ENCODE measurements at places on chromosomes 6 and 20.

DNA sequence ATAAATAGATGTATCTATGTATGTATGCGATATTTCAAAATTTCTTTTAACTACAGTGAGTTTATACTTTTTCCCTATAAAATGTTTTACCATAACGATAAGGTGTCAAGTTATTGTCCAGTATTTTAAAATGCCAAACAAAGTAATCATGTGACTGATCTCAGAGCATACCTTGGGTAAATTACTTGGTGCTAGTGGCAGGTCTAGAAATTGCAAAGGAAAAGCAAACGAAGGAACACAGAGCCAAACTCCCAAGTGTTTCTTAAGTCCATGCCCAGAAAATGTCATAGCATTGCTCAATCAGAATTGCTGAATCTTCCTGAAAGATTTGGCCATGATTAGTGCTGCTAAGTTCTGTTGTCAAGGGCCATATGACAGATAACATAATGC, 77.5 kb downstream of the CAP2 start:
- H3K27ac ChIP-seq, result no peak overlapping the region
- H3K36me3 ChIP-seq, result peaks cover 46% of the 10 kb centered on the region
- H3K27me3 ChIP-seq, result no peaks in the 10 kb centered on the region
- no peak for DNase-seq
- H3K4me1 ChIP-seq, result peaks cover 35% of the 10 kb centered on the region

DNA sequence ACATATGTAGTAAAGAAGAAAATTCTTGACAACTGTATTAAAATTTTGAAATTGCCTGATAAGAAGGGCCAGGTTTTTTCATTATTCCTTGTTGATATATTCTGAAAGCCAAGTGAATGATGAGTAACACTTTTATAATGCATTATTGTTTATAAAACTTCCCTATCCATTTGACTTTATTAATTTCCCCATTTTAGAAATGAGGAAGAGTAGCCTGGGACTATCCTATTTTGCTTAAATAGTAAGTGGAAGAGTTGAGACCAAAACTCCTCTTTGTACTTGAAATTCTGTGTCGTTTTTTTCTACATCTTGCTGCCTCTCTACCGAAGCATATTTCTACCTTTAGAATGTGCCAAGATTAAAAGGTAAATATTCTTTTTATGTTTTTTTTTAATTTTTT, 39.7 kb downstream of the TRMT11 start:
- DNase-seq, result no peak
- H3K36me3 ChIP-seq, result peaks cover 24% of the 10 kb centered on the region
- no peaks in the 10 kb centered on the region for H3K27me3 ChIP-seq
- no peaks in the 10 kb centered on the region for H3K4me1 ChIP-seq

GRCh38 chr6:39008737-39009136, 39.8 kb upstream of the GLP1R start:
- no peak overlapping the region for H3K4me3 ChIP-seq
- DNase-seq, result no peak
- H3K27ac ChIP-seq, result no peak overlapping the region
- H3K4me1 ChIP-seq, result no peaks in the 10 kb centered on the region
- H3K27me3 ChIP-seq, result peaks cover 10% of the 10 kb centered on the region

DNA sequence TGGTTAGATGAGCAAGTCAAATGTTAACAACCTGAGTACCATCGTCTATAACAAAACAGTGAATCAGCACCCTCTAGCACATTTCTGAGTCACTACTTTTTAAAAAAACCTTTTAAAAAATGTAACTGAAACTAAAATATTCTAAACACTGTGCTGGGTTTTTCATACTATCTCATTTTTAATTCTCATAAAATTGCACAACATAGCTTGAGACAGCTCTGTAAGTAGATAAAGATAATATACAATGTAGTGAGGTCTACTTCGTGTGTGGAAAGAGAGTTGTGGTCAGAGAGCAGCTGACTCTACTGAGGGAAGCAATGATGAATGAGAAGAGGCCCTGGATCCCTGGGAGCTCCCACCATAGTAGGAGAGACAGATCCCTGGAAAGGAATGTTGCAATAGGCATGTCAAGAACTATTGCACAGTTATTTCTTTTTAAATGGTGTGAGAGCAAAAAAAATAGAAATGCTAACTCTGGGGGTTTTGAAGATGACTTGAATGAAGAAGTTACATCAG, 13.6 kb upstream of the CALHM6 start:
- H3K36me3 ChIP-seq, result no peaks in the 10 kb centered on the region
- H3K27me3 ChIP-seq, result no peaks in the 10 kb centered on the region
- H3K27ac ChIP-seq, result peak overlapping the region; percentile 62
- peaks cover 44% of the 10 kb centered on the region for H3K4me1 ChIP-seq
- H3K4me3 ChIP-seq, result no peak overlapping the region

- H3K27me3 ChIP-seq, result peaks cover 82% of the 10 kb centered on the region
- H3K4me1 ChIP-seq, result peaks cover 22% of the 10 kb centered on the region
- DNase-seq, result no peak
- H3K36me3 ChIP-seq, result no peaks in the 10 kb centered on the region
- no peak overlapping the region for H3K4me3 ChIP-seq
- no peak overlapping the region for H3K27ac ChIP-seq
Measured at GRCh38 chr6:98838975-98839374, 4.6 kb downstream of the POU3F2 start.

DNA sequence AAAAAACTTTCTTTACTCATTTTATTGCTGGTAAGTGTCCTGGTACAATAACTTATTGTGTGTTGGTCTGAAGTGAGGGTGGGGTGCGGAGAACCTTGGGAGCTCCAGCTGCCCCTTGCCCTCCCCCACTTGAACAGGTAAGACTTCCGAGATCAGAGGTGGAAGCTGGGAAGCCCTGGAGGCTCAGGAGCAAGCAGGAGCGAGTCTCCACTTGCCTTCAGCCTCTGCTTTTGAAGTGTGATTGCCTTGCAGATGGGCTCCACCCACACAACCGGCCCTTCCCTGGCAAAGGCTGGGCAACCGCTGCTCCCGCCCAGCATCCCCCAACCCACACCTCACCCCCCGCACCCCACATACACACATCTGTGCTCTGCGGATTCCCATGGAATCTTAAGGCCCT, 179.6 kb downstream of the TFAP2C start:
- H3K27ac ChIP-seq, result no peak overlapping the region
- DNase-seq, result no peak
- no peak overlapping the region for H3K4me3 ChIP-seq
- H3K36me3 ChIP-seq, result no peaks in the 10 kb centered on the region

DNA sequence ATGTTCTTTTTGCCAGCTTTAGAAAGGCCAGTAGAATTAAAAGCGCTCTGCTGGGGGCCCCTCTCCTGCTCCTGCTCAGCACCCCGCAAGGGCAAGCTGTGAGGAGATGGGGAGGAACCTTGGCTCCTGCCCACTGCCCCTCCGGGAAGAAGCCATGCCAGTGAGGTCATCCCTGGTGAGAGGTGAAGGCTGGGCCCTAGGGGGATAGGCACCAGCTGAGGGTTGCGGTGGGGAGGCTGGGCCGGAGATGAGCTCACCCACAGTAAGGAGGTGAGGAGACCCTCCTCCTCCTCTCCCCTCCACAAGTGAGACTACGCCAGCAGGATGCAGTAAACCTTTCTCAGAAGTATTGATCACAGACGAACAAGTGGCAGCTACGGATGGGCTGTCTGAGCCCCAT, 32.1 kb downstream of the LRFN2 start:
- no peak overlapping the region for H3K27ac ChIP-seq
- no peaks in the 10 kb centered on the region for H3K27me3 ChIP-seq
- DNase-seq, result no peak
- no peaks in the 10 kb centered on the region for H3K36me3 ChIP-seq
- no peak overlapping the region for H3K4me3 ChIP-seq
- no peaks in the 10 kb centered on the region for H3K4me1 ChIP-seq

DNA sequence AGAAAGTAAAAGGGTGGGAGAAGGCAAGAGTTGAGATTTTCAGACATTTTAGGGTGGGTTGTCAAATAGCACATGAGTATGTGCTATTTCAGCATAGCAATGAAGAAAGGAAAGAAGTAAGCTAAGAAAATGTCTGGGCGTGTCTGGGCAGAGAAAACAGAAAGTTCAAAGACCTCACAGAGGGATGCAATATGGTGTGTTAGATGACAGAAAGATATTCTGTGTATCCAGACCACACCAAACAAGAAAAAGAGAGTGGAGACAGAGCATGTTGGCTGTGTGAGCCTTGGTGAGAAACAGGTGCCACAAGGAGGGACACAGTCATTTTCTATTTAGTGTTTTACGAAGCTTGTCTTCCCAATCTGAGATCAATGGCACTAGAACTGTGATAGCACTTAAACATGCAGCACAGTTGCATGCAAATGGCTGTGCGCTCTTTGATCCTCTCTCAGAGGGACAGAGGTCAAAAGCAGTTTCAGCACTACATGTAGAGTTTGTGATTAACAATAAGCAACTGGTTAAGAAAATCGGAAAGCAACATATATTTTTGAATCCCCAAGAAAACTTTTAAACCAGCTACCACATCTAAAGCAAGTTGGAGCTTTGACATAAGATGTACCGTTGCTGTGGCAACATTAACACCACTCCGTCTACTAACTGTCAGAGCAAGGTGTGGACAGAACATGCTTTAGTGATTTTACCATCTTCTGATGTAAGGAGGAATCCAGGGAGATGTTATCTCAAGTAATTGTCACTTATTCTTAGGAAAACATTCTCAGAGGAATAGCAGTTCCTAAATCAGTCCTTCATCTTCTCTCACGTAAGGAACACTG, 515.5 kb upstream of the NOX3 start:
- DNase-seq, result no peak
- no peak overlapping the region for H3K4me3 ChIP-seq
- no peaks in the 10 kb centered on the region for H3K27me3 ChIP-seq
- H3K27ac ChIP-seq, result no peak overlapping the region
- no peaks in the 10 kb centered on the region for H3K36me3 ChIP-seq

- H3K27ac ChIP-seq, result no peak overlapping the region
- no peaks in the 10 kb centered on the region for H3K27me3 ChIP-seq
- H3K4me3 ChIP-seq, result no peak overlapping the region
- DNase-seq, result no peak
- H3K36me3 ChIP-seq, result no peaks in the 10 kb centered on the region
Measured at GRCh38 chr20:39862470-39862891, 826.6 kb downstream of the MAFB start.

- no peaks in the 10 kb centered on the region for H3K36me3 ChIP-seq
- H3K4me3 ChIP-seq, result no peak overlapping the region
- no peak overlapping the region for H3K27ac ChIP-seq
- H3K27me3 ChIP-seq, result no peaks in the 10 kb centered on the region
- no peak for DNase-seq
- H3K4me1 ChIP-seq, result no peaks in the 10 kb centered on the region
Measured at GRCh38 chr6:14983599-14984518, 262.0 kb upstream of the JARID2 start.

- H3K36me3 ChIP-seq, result no peaks in the 10 kb centered on the region
- H3K27ac ChIP-seq, result no peak overlapping the region
- H3K4me1 ChIP-seq, result no peaks in the 10 kb centered on the region
- H3K4me3 ChIP-seq, result no peak overlapping the region
- H3K27me3 ChIP-seq, result no peaks in the 10 kb centered on the region
Measured at GRCh38 chr6:12735786-12736185, 19.2 kb downstream of the PHACTR1 start.

- H3K4me1 ChIP-seq, result no peaks in the 10 kb centered on the region
- no peak for DNase-seq
- H3K36me3 ChIP-seq, result no peaks in the 10 kb centered on the region
- H3K27me3 ChIP-seq, result no peaks in the 10 kb centered on the region
- H3K4me3 ChIP-seq, result no peak overlapping the region
Measured at GRCh38 chr20:20331817-20332216, 36.1 kb upstream of the INSM1 start.

GRCh38 chr6:26457264-26457805, 420 bp upstream of the BTN2A1 start:
- peaks cover 17% of the 10 kb centered on the region for H3K4me1 ChIP-seq
- DNase-seq, result no peak
- H3K27me3 ChIP-seq, result no peaks in the 10 kb centered on the region
- peak overlapping the region; percentile 66 for H3K4me3 ChIP-seq
- peak overlapping the region; percentile 85 for H3K27ac ChIP-seq
- H3K36me3 ChIP-seq, result peaks cover 39% of the 10 kb centered on the region

- H3K4me3 ChIP-seq, result no peak overlapping the region
- H3K4me1 ChIP-seq, result no peaks in the 10 kb centered on the region
- no peak overlapping the region for H3K27ac ChIP-seq
- H3K36me3 ChIP-seq, result no peaks in the 10 kb centered on the region
- H3K27me3 ChIP-seq, result no peaks in the 10 kb centered on the region
Measured at GRCh38 chr6:74762841-74763240, 443.0 kb downstream of the COL12A1 start.

DNA sequence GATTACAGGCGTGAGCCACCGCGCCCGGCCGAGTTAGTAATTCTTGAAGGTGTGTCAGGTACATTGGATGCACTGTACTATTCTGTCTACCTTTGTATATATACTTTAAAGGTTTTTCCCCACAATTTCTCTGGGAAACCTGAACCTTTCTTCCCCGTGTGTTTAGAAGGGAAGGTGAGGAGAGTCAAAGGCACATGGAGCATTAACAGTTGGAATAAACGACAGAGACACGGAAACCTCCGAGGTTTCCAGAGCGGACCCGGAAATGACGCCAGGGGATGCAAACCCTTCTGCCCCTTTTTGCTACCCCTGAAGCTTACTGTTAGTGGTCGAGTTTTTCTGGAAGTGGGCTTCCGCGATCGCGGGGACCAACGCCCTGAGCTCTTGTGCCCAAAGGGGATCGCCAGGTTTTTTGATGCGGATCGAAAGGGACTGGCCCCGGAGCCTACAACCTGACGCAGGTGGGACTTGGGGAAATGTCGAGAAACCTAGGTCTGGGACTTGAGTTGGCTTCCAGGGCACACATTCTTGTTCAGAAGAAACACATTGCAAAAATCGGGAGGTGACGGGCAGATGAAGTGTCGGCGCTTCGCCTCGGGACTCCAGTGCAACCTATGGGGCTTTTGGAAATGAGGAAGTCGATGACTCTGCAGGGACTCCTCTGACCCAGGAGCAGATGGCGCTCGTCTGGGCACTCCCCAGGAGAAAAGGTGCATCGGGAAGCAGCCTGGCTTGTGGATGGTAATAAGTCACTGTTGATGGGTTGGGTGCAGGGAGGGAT, 218.2 kb downstream of the OR2B2 start:
- no peaks in the 10 kb centered on the region for H3K4me1 ChIP-seq
- no peak overlapping the region for H3K4me3 ChIP-seq
- H3K27me3 ChIP-seq, result no peaks in the 10 kb centered on the region
- no peak for DNase-seq
- H3K36me3 ChIP-seq, result no peaks in the 10 kb centered on the region

GRCh38 chr6:152380351-152380767, 256.8 kb downstream of the SYNE1 start:
- H3K36me3 ChIP-seq, result peaks cover 13% of the 10 kb centered on the region
- peak overlapping the region; percentile 91 for H3K27ac ChIP-seq
- DNase-seq, result peak; percentile 70
- H3K4me1 ChIP-seq, result peaks cover 24% of the 10 kb centered on the region
- peak overlapping the region; percentile 46 for H3K4me3 ChIP-seq

DNA sequence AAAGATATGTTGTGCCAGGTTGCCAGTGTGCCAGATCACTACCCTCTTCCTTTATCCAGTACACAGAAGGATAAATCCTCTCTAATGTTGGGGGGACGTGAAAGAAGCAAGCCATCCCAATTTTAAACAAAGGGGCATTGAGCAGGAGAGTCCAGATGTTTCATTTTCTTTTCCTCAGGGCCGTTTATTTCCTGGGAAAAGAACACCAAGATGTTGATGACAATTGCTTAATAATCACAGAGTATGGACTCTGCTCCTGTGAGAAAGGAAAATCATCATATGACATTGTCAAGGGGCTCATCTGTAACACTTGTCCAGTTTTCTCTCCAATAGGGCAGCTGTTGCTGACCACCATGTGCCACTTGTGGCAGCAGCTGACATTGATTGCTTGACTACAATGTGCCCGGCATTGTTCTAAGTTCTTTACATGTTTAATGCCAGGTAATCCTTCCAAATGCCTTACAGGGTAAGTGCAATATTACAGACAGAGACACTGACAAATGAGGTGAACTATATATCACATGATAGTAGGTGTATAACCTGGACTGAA, 161.4 kb downstream of the CD109 start:
- H3K27ac ChIP-seq, result no peak overlapping the region
- no peak for DNase-seq
- no peaks in the 10 kb centered on the region for H3K36me3 ChIP-seq
- H3K4me1 ChIP-seq, result no peaks in the 10 kb centered on the region
- H3K27me3 ChIP-seq, result no peaks in the 10 kb centered on the region
